ENCODE measurements at places on chromosomes 5 and 9.

- no peak for DNase-seq
Observed at GRCh38 chr5:145920542-145921210, 15.7 kb upstream of the SH3RF2 start.

- DNase-seq: no peak
Observed at GRCh38 chr5:170336065-170336464, 38.5 kb upstream of the LCP2 start.

DNA sequence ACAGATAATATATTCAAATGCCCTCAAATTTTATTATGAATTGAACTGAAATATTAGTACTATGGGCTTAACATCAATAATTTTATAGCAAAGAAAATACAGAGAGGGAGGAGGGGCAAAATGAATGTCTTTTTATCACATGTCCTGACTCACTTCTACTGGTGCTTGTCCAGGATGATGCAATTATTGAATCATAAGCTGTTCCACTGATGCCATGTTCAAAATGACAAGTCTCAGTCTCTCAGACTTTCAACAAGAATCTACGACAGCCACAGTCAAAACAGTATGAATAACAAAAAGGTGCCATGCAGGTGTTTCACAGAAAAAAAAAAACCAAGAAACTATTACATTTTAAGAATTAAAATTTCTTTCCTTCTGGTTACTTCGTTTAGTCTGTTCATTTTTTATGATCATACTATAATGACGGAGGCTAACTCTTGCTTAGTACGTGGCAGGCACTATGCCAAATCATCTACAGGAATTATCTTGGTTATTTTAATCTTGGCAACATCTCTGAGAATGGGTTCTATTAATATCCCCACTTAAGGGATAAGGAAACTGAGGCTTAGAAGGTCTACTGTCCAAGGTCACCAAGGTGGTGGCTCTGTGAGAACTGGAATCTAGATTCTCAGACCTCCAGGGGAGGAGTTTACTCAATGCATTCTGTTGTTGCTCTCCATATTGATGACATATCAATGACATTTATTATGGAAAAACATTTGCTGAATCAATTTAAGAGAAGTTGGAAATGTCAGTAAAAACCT is 61.5 kb downstream of the NR3C1 start:
- DNase-seq: no peak

DNA sequence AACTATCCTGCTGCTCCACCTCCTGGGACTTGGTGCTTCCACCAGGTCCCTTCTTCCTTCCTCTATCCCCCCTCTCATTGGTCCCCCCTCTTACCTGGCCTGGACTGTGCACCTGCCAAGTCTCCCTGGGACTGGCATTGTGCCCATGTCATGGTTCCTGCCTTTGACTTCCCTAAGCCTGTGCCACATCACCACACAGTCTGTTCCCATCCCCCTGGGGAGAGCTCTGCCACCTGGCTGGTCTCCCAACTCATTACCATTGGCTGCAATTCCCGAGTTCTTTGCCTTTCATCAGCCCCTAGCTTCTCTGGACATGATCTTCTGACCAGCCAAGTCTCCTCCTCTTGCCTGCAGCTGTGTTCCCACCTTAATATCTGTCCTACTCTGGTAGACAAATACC is 180.3 kb downstream of the SREK1 start:
- DNase-seq: no peak

- DNase-seq: no peak
Observed at GRCh38 chr5:50535393-50535792, 94.3 kb upstream of the EMB start.

DNA sequence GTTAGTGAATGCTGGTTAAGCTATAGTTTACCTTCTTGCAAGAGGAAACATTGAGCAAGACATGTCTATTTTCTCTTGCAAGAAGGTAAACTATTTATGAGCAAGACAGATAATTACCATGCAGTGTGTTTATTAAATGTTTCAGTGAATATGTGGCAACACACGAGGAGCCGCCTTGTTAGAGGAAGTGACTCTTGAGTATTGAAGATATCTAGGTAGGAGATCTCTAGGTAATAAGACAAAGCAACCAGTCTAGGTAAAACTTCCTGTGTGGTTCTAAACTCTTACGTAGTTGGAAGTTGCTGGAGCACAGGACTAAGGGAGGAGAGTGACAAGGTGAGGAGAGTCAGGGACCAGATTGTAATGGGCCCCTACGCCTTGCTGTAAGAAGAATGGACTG is 16.8 kb downstream of the SKP2 start:
- no peak for DNase-seq

DNA sequence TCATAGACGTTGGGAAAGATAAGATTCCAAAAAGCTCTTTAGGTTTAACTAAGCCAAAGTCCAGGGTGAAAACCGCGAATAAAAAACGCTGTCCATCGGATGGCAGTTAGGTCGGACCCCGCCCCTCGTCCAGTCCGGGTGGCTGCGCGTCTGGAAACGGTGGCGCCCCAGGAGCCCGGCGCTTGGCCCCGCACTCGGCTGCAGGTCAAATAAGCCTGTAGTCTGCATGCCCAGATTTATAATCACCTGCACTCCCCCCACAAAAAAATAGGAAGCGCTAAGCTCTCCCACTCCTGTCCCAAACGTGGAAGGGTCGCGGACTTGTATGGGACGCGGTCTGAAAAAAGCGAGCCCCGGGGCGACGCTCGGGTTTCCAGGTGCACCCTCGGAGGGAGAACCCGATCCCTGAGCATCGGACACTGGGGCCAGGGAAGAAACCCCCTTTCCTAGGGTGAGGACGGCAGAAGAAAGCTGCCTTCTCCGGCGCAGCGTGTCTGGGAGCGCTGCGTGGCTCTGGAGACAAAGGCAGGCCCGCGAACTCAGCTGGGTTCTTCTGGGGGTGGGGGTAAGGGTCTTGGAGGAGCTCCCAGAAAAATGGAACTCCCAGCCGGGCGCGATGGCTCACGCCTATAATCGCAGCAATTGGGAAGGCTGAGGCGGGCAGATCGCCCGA is 923 bp upstream of the ZBTB5 start:
- peak; percentile 59 for DNase-seq

GRCh38 chr5:140488914-140489313 is 58.5 kb upstream of the EIF4EBP3 start:
- no peak for DNase-seq

- DNase-seq: no peak
Observed at GRCh38 chr5:57195060-57195459, 21.2 kb downstream of the GPBP1 start.

- no peak for DNase-seq
Observed at GRCh38 chr5:35869685-35870277, 13.1 kb downstream of the IL7R start.

- no peak for DNase-seq
Observed at GRCh38 chr5:158234323-158235158, 375.6 kb upstream of the CLINT1 start.

DNA sequence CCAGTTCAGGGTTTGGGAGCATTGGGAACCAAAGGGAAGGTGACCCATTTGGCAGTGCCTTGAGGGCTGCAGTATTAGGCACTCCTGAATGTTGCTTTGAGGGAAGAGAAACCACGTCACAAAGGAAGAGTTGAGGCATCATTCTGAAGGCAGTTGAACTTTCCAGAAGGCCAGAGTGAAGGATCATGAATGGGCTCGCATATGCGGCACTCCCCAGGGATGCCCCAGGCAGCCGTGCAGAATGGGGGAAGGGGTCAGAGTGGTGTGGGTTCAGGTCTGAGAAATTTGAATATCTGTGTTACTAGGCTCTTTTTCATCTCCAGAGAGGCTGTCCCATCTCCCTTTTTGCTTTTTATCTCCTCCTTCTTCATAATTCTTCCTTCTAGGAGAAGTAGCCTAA is 60.6 kb upstream of the HMHB1 start:
- no peak for DNase-seq

DNA sequence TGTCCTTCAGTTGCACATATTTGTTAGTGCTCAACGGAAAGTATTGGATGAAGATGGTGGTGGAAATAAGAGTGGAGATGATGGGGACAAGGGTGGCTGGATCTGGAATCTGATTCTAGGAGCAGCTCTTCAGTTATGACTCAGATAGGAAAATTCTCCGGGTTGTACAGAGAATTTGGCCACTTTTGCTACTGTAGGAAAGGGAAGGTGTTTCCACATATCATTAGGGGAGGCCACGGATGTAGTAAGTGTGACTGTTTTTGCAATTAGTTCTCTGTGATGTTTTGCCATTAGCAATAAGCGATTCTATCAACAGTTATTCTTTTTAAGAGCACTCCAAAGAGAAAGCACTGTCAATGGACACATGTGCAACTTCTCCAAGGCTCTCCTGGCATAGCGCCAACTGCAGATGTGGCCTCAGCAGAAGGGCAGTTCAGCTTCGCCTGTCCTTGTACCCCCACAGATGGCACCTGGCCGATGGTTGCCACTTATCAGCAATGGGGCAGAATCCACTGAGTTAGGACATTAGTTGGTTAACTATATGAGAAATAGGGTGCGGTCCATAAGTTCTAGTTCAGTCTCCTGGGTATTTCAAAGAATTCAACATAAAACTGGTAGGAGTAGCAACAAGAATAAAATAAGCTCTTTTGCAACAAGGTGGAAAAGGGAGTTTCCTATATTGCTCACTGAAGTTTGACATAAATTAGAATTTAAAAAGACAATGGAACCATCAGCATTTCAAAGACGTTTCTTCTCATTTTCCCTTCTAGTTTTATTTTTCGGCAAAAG is 96.3 kb downstream of the ARSB start:
- DNase-seq: no peak

- DNase-seq: no peak
Observed at GRCh38 chr5:139167063-139167462, 31.1 kb downstream of the SIL1 start.

GRCh38 chr5:36614657-36615308 is 8.4 kb downstream of the SLC1A3 start:
- no peak for DNase-seq

DNA sequence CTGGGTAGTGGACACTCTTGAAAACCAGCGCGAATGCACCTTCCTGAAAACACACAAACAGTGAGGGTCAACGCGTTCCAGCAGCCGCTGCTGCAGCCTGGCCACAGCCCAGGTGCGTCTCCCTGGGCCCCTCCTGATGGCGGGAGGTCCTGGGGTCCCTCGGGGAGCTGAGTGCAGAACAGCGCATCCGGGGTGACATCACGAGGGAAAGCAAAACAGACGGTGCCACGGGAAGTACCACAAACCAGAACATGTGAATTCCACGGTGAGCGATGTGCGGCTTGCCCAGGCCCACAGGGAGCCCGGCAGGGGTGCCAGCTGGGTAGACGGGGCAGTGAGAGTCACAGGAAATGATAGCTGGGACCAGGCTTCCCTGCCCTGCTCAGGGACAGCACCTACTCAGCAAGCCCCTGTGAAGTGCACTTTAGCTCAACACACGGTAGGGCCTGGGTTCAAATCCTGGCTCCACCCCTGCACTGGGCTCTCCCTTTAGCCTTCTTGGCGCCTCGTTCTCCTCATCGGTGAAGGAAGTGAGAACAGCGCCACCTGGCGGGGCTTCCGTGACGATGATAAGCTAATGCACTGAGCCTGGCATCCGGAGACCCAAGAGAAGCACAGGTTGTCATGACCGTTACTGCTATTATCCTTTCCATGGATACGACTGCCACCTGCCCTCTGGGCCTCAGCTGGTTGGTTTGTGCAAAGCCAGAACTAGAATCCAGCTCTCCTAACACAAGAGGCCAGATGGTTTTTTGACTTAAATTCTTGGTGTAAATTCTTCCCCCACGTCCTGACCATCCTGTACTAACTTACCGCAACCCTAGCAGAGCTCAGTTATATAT is 24.6 kb downstream of the GFPT2 start:
- peak; percentile 41 for DNase-seq

DNA sequence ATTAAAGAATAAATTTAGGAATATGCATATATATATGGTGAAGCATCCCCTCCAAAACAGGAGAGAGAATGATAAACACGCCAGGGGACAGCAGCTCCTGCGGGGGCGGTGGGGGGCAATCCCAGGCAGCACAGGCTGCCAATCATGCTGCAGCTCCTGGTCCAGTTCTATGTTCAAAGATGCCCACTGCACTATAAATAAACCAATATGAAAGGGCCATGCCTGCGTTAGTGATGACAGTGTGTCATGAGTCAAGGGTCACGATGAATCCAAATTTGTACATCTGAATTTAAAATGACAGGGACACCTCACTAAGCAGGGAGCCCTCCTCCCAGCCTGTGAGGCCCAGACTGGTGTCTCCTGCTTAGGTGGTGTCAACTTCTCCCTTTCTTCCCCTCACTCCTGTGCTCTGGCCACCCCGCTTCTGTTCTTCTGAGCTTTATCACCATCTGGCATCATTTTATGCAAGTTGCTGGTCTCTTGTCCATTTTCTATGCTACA is 153.9 kb downstream of the MED27 start:
- no peak for DNase-seq

DNA sequence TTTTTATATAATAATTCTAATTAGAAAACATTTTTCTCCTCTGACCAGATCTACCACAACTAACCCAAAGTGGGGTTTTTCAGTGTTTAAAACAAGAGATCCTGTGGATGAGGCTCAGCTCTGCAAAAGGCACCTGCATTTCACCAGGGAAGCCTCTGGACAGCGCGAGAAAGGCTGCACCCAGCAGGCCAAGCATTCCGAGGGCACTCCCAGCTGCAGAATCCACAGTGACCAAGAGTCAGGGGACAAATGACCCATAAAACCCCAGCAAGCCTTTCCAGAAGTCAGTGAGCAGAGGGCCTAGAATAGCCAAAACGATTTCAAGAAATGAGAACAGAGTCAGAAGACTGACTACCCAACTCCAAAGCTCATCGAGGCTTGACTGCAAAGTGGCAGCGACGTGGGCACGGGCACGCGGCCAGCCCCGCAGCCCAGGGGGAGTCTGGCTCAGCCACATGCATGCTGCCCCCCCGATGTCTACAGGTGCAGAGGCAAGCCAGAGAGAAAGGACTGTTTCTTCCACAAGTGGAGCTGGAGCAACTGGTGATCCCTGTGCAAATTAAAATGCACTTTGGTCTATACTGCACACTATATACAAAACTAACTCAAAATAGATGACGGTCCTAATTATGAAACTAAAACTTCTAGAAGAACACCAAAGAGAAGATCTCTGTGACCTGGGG is 26.2 kb downstream of the TPPP start:
- DNase-seq: no peak

- DNase-seq: no peak
Observed at GRCh38 chr5:119367502-119368237, 11.9 kb downstream of the TNFAIP8 start.

DNA sequence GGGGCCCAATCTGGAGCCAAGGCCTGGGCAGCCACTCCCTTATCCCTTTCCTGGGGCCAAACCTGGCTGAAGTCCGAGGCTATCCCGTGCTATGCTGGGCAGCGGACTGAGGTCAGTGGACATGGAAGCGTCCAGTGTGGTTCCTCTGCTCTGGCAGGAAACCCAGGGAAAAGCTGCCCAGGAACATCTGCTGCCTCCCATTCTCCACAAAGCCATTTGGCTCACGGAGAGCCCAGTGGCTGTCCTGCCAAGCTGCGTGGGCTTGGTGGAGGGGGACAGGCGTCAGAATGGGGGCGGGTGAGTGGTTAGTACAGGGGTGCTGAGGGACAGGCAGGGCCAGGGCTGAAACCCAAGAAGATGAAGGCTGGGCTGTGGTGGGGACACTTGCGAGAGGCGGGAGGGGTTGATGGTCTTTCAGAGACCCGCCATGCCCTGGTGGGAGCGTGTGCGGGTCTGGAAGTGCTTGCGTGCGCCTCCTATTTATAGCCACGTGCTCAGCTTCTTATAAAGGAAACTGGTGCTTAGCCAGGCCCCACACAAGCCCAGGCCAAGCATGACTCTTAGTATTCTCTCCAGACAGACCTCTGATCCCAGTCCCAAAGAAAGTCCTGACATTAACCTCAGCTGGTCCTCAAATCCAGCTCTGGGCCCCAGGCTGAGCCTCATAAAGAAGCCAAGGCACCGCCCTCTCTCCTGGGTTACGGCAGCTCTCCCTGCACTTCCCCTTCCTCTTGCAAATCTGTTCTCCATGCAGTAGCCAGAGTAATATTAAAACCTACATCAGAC is 9.4 kb upstream of the SLC6A7 start:
- peak; percentile 87 for DNase-seq
